ENCODE measurements at places on chromosomes 16 and 17.

GRCh38 chr16:71965223-71965622 is 35.0 kb downstream of the PKD1L3 start:
- no peak for DNase-seq

- DNase-seq = peak; percentile 4
Observed at GRCh38 chr16:49890876-49891275, 35.0 kb upstream of the ZNF423 start.

DNA sequence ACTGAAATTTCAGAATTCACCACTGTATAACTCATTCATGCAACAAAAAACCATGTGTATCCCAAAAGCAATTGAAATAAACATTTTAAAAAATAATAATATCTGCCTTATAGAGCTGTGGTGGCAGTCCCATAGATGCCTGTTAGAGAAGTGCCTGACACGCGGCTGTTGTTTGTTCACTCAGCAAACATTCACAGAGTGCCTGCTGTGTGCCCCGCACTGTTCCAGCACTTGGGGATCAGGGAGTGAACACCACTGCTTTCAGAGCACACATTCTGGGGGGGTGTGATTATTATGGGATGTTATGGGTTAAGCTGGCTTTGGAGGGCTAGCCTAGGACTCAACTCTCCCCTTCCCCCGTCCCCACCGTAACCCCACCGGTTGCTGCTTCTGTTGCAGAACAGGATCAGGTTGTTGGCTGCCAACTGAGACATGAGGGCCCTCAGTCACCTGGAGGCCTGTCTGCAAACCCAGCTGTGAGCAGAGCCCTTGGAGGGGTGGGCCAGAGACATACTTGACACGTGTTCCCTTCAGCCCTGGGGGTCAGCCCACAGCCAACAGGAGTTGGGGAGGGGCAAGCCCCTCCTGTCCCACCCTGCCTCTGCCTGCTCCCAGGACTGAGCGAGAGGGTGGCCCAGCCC is 103.3 kb upstream of the CIBAR2 start:
- DNase-seq = no peak

DNA sequence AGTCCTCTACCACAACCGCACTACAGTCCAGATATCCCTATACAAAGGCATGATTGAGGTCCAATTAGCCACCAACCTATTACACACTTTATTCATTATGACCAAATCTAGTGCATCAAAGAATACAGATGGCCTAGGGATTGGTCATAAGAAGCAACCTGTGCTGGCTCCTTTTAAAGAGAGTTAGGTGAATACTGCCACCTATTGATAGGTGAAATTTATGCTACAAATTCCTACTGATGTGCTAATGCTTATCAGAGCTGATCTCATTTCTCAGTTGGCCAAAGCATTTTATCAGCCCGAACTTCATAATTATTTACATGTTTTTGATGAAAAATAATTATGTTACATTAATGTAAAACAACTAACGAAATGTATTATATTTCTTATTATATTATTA is 166.3 kb downstream of the ANKFN1 start:
- DNase-seq = no peak

DNA sequence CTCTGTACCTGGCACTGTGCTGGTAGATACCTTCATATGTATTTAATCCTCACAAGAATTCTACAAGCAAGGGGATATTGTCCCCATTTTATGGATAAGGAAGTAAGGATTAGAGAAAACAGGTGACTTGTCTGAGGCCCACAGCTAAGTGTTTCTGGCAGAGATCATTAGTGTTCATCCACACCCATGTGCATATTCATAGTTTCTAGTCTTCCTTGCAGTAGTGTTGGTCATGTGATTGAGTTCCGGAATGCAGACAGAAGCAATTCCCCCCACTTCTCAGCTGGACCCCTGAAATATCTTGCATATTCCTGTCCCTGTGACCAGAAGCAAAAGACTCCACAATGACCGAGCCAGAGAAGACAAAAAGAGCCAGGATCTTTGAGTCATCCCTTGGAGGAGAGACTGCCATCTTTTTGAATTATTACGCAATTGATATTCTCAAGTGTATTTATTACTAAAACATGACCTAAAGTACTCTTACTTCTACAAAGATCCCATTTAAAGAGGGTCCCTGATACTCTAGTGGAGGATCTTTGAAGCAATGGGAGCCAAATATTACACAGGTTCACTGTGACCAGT is 43.4 kb downstream of the SOX9 start:
- DNase-seq = no peak

GRCh38 chr17:40187238-40187637 is 10.0 kb downstream of the RAPGEFL1 start:
- no peak for DNase-seq

GRCh38 chr16:70254965-70255286 is 3.2 kb upstream of the EXOSC6 start:
- no peak for DNase-seq

DNA sequence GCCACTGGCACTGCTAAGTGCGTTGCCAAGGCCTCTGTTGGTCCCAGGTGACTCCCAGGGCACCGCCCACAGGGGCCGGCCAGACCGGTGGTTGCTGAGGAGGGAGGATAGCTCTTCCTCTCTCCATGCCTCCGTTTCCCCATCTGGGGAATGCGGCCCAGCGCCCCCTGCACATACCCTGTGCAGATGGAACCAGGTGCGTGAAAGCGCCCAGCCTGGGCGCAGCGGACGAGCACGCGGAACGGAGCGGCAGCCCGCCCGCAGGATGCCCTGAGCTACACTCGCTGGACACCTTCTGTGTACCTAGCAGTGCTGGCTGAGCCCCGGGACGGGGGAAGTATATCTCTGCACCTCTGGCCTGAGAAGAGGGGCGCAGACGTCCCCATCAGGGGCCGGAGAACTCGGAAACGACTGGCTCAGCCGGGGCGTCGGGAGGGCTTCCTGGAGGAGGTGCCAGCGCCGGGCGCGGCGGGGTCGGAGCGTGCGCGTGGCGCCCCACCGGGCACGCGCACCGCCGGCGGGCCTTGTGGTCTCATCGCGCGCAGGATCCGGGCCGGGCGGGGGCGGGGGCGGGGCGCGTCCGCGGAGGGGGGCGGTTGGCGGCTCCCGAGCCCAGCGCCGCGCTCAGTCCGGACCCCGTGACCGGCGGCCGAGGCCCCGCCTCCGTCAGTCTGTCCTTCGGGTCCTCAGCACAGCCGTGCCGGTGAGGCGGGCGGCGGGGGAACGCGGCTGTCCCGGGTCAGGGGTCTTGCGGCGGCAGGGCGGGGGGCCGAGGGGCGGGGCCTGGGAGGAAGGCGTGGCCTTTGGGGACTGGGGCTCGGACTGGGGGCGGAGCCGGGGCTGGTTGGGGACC is at the start of the genes CCDC78 and HAGHL:
TSS of gene CCDC78 (minus strand) at position 6 of the 853 bp plus-strand sequence. CDS start 76 bp downstream, outside the sequence.
TSS of gene HAGHL (plus strand) at position 669 of the 853 bp plus-strand sequence. CDS start 404 bp downstream, outside the sequence.
- peak; percentile 52 for DNase-seq

GRCh38 chr17:8629371-8630226 is 926 bp downstream of the MYH10 start:
- DNase-seq = peak; percentile 27

GRCh38 chr17:60716766-60717165 is 39.1 kb downstream of the BCAS3 start:
- DNase-seq = no peak

GRCh38 chr16:82715833-82716232 is 89.1 kb downstream of the CDH13 start:
- no peak for DNase-seq

DNA sequence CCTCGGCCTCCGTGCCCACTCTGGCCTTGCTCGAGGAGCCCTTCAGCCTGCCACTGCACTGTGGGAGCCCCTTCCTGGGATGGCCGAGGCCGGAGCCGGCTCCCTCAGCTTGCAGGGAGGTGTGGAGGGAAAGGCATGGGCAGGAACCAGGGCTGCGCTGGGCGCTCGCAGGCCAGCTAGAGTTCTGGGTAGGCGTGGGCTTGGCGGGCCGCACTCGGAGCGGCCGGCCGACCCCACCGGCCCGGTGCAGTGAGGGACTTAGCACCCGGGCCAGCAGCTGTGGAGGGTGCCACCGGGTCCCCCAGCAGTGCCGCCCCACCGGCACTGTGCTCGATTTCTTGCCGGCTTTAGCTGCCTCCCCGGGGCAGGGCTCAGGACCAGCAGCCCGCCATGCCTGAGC is 101.0 kb upstream of the IRX5 start:
- DNase-seq = no peak

DNA sequence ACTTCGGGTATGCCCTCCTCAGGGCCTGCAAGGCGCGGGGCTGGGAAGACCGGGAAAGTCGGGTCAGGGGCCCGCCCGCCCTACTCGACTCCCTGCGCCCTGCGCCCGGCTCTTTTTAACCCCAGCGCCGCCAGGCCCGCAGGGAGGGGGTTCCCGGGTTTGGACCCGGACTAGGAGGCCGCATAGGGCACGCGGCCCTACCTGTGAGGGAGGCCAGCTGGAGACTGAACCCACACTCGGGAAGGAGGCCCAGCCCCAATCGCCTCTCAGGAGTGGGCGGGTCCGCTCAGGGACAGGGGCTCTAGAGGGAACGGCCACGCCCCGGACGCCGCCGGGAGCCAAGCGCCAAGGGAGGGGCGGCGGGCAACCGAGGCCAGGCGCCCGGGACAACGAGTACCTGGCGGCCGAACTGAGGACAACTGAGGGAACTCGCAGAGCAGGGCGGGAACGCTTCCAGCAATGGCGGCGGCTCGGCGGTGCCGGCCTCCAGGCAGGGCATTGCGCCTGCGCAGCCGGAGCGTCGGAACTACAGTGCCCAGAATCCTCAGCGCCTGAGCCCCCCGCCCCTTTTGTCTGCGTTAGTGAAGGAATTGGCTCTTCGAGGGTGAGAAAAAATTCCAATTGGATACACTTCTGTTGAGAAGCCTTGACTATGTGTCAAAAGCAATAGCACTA is at the start of gene ZNF624:
TSS of gene ZNF624 (minus strand) at position 484 of the 675 bp plus-strand sequence.
- DNase-seq = peak; percentile 85

DNA sequence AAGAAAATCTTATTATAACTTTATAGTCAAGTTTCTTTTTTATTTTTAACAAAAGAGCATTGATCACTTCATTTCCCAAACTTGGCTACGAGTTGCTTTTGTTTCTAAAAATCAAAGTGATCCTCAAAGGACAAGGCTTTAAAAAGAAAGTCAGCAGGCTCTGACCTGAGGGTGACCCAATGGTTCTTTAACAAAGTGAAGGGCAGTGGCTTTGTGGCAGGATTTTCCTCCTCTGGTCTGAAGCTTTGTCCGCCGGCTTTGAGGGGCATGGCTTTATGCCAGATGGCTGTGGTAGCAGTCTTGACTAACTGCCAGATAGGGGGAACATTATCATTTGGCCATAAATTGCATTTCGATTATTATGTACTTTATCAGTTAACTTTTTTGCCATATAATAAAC is 28.5 kb downstream of the IQCK start:
- DNase-seq = no peak

DNA sequence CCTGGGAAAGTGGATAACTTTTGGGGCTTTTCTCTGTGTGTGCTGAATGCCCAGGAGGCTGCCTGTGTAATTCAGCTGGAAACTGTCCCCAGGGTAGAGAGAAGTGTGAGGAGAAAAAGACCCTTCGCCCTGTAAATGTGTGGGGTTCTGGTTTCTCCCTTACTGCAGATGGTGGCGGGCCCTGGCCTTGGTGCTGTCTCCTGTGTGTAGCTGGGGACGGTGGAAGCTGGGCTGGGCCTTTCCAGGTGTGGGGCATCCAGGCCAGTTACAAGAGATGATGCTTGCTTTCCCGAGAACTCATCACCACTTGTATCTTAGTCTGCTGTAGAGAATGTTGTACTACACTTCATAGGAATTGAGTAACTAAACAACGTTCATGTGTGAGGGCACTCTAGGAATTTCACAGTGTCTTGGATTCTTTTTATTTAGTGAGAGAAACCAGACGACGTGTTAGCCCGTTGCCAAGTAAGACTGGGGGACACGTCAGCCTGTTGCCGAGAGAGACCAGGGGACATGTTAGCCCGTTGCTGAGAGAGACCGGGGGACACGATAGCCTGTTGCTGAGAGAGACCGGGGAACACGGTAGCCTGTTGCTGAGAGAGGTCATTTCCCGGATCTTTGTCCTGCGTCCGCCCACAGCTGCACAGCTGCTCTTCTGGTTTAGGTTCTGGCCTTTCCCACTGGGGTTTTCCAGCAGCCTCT is 43.1 kb downstream of the TBCD start:
- DNase-seq = no peak

Data from stimulated activated naive CD8-positive, alpha-beta T cell treated with anti-CD3 and anti-CD28 coated beads, Interleukin-15, amount 100 ng/mL, for 72 hours (primary cell).